ENCODE measurements at places on chromosomes 4 and X.

- no peak for DNase-seq
These were observed 376.8 kb upstream of the ZFP42 start for GRCh38 chr4:187618701-187619281.

- DNase-seq, result no peak
These were observed 63.2 kb downstream of the CD40LG start for GRCh38 chrX:136711147-136711546.

- DNase-seq, result no peak
These were observed 9.3 kb downstream of the ZNF185 start for GRCh38 chrX:152907084-152907651.

DNA sequence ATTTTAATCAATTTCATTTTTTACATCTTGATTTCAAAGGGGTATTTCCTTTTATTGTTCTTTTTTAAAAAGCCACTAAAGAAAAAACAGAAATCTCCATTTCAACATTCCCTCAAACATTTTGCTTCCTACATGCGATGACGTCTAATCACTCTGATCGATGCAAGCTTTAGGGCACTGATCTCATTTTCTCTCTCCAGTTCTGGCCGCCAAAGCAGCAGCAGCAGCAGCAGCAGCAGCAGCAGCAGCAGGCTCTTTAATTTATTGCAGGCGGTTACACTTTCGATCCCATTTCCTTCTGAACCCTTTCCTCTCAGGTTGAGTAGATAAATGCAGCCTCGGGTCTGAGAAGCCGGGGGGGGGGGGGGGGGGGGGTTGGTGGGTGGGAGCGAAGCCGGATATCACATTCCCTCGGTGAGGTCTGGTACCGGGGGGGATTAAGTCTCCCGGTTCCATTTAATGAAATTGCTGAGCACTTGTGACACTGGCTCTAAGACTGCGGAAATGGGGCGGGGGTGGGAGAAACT lies 3.4 kb upstream of the PCDH7 start:
- no peak for DNase-seq

- DNase-seq, result no peak
These were observed at the start of gene KLKB1 for GRCh38 chr4:186227221-186227620. Gene KLKB1 (plus strand): TSS chr4:186227507. CDS start chr4:186228196, 689 bp downstream.
